ENCODE measurements at places on chromosomes 16 and 17.

DNA sequence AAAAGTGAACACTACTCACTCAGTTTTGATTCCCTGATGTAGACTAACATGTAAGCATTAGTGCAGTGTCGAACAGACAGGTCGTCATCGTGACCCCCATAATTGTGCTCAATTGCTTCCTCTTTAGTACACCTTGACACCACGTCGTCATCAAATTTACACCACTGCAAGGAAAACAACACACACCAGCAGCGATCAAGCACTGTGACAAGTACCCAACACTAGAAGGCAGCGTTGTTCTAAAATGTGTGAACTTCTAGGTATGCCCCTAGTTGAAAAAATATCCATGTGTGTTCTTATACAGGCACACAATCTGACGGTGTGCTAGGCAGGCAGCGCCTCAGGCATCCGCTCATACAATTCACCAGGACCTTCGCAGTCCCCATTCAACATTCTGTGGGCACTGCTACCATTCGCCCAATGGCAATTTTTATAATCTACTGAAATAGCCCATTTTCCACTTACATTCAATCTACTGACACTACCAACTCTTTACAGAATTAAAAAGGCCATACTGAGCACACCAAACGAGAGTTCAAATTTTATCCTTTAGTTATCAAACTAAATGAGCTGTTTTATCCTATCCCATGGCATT, 23.1 kb downstream of the LITAFD start:
- DNase-seq = no peak

GRCh38 chr16:1787322-1788094, 4.7 kb downstream of the NUBP2 start:
- no peak for DNase-seq

GRCh38 chr17:34110315-34110714, 144.8 kb upstream of the CCL2 start:
- no peak for DNase-seq

- DNase-seq = no peak
Observed at GRCh38 chr16:47142486-47142820, 1.3 kb downstream of the NETO2 start.

GRCh38 chr16:84180519-84181140, 6.2 kb downstream of the TAF1C start:
- no peak for DNase-seq

DNA sequence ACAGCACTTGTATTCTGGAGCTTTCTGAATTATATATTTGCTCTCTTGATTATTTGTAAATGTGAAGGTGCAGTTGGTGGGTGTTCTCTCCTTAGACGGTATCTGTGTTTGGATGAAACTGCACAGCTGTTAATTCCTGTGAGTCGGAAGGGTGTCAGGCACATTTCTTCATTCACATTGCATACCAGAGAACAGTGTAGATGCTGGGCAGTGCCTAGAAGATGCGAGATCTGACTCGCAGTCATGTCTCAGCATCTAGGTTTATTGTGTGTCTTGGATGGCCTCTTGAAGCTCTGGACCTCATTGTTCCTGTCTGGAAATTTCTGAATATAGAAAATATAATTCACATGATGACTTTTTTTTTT, 61.2 kb downstream of the CLEC16A start:
- no peak for DNase-seq

GRCh38 chr17:33451221-33451620, 158.1 kb upstream of the ASIC2 start:
- DNase-seq = no peak

GRCh38 chr17:20784100-20784665, 204.7 kb downstream of the CDRT15L2 start:
- no peak for DNase-seq

DNA sequence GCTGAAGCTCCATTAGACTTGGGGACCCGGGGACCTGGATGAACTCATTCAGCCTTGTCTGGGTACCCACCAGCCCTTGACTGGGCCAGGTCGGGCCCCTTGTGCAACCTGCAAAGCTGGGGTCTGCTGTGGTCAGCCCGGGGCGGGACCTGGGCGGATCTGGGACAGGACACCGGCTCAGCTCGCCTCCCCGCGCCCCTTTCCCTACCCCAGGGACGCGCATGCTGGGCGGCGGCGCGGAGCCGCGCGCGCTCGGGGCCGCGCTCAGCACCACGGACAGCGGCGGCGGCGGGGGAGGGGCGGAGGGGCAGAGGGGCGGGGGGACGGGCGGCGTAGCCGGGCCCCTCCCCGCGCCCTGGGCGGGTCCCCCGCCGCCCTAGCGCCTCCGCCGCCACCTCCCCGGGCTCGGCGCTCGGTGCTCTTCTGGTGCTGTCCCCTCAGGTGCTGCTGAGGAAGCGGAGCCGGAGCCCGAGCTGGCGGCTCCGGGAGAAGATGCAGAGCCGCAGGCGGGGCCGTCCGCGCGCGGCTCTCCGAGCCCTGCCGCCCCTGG, 7.4 kb downstream of the ACD start:
- no peak for DNase-seq

DNA sequence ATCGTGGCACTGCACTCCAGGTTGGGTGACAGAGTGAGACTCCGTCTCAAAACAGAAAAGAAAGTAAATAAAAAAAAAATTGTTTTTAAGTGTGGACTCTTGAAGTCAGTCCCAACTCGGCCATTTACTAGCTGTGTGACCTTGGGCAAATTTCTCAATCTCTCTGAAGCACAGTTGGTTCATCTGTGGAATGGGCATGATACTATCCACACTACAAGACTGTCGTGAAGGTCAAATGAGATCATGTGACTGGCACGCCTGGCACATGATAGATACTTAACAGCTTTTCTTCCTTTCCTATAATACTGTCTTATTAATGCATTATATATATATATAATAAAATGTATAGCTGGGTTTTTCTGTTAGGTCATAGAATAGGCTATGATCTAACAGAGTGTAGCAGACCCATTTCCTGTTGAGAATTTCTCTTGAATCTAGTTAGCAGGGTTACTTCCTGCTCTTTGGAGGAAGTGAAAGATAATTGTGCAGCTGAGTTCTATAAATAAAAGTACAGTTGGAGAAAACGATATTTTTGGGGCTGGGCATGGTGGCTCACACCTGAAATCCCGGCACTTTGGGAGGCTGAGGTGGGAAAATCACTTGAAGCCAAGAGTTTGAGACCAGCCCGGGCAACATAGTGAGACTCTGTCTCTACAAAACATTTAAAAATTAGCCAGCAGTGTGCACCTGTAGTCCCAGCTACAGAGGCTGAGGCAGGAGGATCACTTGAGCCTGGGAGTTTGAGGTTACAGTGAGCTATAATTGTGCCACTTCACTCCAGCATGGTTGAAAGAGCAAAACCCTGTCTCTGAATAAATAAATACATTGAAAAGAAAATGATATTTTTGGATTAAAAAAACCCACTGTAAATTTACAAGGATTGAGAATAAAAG, 7.3 kb downstream of the MILR1 start:
- DNase-seq = no peak

Measured in stimulated activated CD4-positive, alpha-beta T cell treated with anti-CD3 and anti-CD28 coated beads, Interleukin-1b, Interleukin-23, amount 100 ng/mL, for 48 hours (primary cell).